ENCODE measurements at places on chromosomes 2 and 18. TPM values are rescaled to one million over a fixed set of nuclear protein-coding genes. Genes with fewer than 3 reads are reported as not detected.

The TCF23 gene
- not detected for total RNA-seq

The ATP8B1 gene
- total RNA-seq: 21.7 TPM

The IL1RN gene
- total RNA-seq: 20.5 TPM

The NEU2 gene
- total RNA-seq: 0.33 TPM

The CAPN14 gene
- 0.12 TPM for total RNA-seq

The KCNG2 gene
- not detected for total RNA-seq

The KCNJ13 gene
- total RNA-seq: 2.9 TPM

The AAMP gene
- 97.8 TPM for total RNA-seq

The FSHR gene
- not detected for total RNA-seq

The DLGAP1 gene
- total RNA-seq: 3.7 TPM

The HSBP1L1 gene
- total RNA-seq: 25.0 TPM

- H3K27me3 ChIP-seq: peaks cover 5% of the 10 kb centered on the region
- no peaks in the 10 kb centered on the region for H3K36me3 ChIP-seq
- no peak for DNase-seq
- H3K27ac ChIP-seq: no peak overlapping the region
These were observed 97.2 kb downstream of the TDRD15 start for GRCh38 chr2:21220930-21221329.

- no peak overlapping the region for H3K27ac ChIP-seq
- no peaks in the 10 kb centered on the region for H3K27me3 ChIP-seq
- H3K4me3 ChIP-seq: no peak overlapping the region
- H3K4me1 ChIP-seq: peaks cover 2% of the 10 kb centered on the region
These were observed 92.4 kb downstream of the GBX2 start for GRCh38 chr2:236075802-236076201.

- peaks cover 22% of the 10 kb centered on the region for H3K4me1 ChIP-seq
- no peak for DNase-seq
- peak overlapping the region; percentile 96 for H3K4me3 ChIP-seq
- H3K36me3 ChIP-seq: peaks cover 18% of the 10 kb centered on the region
These were observed 2.0 kb downstream of the WDR35 start for GRCh38 chr2:19987936-19988335.

DNA sequence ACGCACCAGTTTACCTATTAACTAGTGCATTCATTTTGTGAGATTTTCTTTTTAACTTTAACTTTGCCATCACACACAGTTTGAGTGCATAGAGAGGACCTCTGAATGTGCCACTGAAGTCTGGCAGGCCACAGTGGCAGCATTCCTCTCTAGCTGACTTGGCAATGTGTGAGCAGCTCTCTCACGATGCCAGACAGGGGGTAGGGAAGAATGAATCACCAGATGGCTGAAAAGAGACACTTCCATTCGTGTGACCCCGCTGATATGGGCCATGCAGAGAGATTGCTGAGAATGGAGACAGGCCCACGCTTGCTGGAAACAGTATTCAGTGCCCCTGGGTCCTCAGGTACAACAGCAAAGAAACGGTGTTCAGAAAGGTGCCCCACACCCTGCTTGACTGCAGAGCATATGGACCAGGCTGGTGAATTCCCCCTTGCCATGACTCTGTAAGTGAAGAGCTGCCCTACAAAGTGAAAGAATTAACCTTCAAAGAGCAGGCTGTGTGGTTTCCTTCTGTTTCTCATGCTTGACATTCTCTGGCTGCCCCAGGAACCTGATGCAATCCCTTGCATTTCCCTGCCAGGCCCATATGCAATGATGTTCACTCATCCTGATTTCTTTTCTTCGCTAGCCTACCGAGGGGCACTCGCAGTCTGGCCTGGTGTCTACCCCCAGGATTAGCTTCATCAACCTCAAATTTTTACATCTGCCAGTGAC, 236.1 kb downstream of the CDH20 start:
- DNase-seq: no peak
- H3K4me1 ChIP-seq: no peaks in the 10 kb centered on the region
- no peaks in the 10 kb centered on the region for H3K36me3 ChIP-seq
- H3K27ac ChIP-seq: no peak overlapping the region
- no peaks in the 10 kb centered on the region for H3K27me3 ChIP-seq

DNA sequence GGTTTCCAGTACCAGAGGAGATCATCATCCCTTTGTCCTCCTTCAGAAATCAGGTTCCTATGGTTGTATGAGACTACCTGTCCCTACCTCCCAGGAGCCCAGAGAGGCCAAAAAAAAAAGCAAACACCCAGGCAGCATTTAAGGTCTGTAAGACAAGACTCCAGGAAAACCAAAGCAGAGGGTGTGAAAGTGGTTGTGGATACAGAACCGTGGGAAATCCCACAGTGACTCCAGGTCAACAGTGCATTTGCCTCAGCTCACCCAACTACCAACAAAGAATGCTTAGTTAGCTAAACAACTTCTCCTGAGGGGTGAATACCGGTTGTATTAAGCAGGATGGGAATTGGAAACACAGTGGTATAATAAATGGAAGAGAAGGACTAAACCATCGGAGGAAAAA, 83.6 kb downstream of the LBH start:
- H3K4me1 ChIP-seq: peaks cover 5% of the 10 kb centered on the region
- no peaks in the 10 kb centered on the region for H3K36me3 ChIP-seq
- no peak overlapping the region for H3K27ac ChIP-seq
- H3K4me3 ChIP-seq: no peak overlapping the region

DNA sequence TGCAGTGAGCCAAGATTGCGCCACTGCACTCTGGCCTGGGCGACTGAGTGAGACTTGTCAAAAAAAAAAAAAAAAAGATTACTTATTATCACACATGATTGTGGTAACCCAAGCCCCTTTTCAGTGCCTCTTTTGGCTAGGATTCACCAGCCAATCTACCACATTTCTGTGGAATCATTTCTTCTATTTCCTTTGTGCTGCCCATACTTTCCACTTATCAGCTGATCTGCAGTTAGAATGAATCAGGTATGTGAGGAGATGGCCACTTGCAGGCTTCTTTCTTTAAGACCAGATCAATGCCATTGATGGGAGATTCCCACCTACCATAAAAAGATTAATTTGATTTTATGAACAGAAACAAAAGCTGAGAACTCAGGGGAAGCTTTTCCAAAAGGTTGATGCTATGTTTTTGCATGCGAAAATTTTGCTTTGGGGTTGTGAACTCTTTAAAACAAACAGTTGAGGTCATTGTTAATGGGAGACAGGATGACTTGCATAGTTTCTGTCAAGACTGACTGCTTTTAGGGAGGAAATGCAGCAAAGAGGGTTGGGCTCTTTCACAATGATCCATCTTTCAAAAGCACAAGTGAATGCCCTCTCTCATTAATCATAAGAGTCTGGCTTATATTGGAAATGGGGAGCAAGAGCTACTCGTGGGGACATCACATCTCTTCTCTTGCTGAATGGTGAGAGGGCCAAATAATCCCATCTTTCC, 66.9 kb upstream of the CYP26B1 start:
- no peak for DNase-seq
- H3K27me3 ChIP-seq: no peaks in the 10 kb centered on the region
- H3K36me3 ChIP-seq: peaks cover 5% of the 10 kb centered on the region
- H3K4me3 ChIP-seq: peak overlapping the region; percentile 5
- peaks cover 26% of the 10 kb centered on the region for H3K4me1 ChIP-seq

DNA sequence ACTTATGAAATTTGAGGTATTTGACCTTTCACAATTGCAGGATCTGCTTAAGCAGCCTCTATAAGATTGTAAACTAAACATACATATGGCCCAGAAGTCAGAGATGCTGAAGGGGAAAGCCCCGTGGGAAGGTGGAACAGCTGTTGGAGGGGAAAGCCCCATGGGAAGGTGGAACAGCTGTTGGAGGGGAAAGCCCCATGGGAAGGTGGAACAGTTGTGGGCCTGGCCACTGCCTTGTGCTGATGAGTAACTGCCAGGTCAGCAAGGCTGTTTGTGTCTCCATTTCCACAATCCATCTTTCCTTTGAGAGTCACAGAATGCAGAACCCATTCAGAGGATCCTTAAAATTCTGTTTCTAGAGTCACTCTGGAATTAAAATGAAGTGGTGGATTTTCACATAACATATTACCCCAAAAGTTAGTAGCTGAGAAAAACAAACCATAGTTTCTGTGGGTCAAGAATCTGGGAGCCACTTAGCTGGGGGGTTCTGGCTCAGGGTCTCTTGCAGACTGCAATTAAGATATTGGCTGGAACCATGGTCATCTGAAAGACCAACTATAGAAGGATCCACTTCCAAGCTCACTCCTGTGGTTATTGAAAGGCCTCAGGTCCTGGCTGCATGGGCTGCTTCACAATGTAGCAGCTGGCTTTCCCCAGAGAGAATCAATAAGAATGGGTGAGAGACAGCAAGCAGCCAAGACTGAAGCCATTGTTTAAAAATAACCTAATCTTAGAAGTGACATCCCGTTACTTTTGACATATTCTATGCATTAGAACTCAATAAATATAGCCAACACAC, 86.6 kb upstream of the CAVIN2 start:
- DNase-seq: no peak
- no peaks in the 10 kb centered on the region for H3K36me3 ChIP-seq
- no peak overlapping the region for H3K4me3 ChIP-seq

- H3K27me3 ChIP-seq: no peaks in the 10 kb centered on the region
- no peaks in the 10 kb centered on the region for H3K36me3 ChIP-seq
- DNase-seq: no peak
- H3K27ac ChIP-seq: no peak overlapping the region
- peaks cover 13% of the 10 kb centered on the region for H3K4me1 ChIP-seq
These were observed 722 bp downstream of the ACSL3 start for GRCh38 chr2:222861411-222862105.

DNA sequence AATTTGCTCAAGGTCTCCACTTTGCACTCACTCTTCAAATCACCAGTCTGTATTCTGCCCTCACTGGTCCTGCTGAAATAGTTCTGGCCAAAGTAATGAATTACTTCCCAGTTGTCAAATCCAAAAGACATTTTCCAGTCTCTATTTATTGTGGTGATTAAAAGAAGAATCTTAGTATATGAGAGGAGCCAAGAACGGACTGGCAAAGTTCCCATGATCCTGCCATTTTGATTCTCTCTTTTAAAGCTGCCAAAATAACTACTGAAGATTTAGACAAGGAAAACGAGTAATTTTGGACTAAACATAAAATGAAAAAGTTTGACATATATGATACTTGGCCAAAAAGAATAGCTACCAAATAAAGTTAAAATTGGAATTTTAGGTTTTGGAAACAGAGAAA, 12.0 kb downstream of the THSD7B start:
- H3K4me1 ChIP-seq: no peaks in the 10 kb centered on the region
- H3K36me3 ChIP-seq: no peaks in the 10 kb centered on the region
- no peak overlapping the region for H3K27ac ChIP-seq
- H3K4me3 ChIP-seq: no peak overlapping the region

DNA sequence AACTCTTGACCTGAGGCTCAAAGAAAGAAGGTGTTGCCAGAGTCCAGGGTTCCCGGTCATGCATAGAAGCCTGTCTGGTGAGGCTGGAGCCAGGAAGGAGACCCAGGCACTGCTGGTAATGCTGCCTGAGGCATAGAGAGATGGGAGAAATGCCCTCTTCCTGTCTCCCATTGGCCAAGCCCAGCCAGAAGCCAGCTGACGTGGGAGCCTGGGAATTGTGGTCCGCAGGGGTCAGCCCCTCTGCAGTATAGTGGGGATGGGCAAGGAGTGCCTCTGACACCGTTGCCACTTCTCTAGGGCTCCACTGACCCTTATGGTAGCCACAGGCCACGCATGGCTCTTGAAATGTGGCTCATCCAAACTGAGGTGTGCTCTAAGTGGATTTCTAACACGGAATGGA, 95.7 kb downstream of the CTIF start:
- no peak overlapping the region for H3K4me3 ChIP-seq
- DNase-seq: no peak
- peaks cover 18% of the 10 kb centered on the region for H3K36me3 ChIP-seq
- H3K27ac ChIP-seq: no peak overlapping the region

- peaks cover 25% of the 10 kb centered on the region for H3K4me1 ChIP-seq
- H3K27me3 ChIP-seq: no peaks in the 10 kb centered on the region
- no peak for DNase-seq
- H3K36me3 ChIP-seq: no peaks in the 10 kb centered on the region
- peak overlapping the region; percentile 68 for H3K27ac ChIP-seq
These were observed 695 bp upstream of the BIRC6 start for GRCh38 chr2:32355976-32356680.

- H3K4me3 ChIP-seq: no peak overlapping the region
- H3K27ac ChIP-seq: no peak overlapping the region
- no peaks in the 10 kb centered on the region for H3K36me3 ChIP-seq
- H3K27me3 ChIP-seq: peaks cover 12% of the 10 kb centered on the region
These were observed 367.6 kb downstream of the EIPR1 start for GRCh38 chr2:3010001-3010400.

- H3K36me3 ChIP-seq: no peaks in the 10 kb centered on the region
- H3K27me3 ChIP-seq: peaks cover 10% of the 10 kb centered on the region
- H3K4me1 ChIP-seq: peaks cover 10% of the 10 kb centered on the region
- H3K27ac ChIP-seq: no peak overlapping the region
- H3K4me3 ChIP-seq: no peak overlapping the region
These were observed 286.2 kb upstream of the ACVR2A start for GRCh38 chr2:147558620-147559019.

- no peaks in the 10 kb centered on the region for H3K27me3 ChIP-seq
- H3K4me3 ChIP-seq: no peak overlapping the region
- H3K4me1 ChIP-seq: no peaks in the 10 kb centered on the region
- no peak for DNase-seq
- peaks cover 43% of the 10 kb centered on the region for H3K36me3 ChIP-seq
- H3K27ac ChIP-seq: no peak overlapping the region
These were observed 39.4 kb upstream of the RBM44 start for GRCh38 chr2:237759176-237759575.

DNA sequence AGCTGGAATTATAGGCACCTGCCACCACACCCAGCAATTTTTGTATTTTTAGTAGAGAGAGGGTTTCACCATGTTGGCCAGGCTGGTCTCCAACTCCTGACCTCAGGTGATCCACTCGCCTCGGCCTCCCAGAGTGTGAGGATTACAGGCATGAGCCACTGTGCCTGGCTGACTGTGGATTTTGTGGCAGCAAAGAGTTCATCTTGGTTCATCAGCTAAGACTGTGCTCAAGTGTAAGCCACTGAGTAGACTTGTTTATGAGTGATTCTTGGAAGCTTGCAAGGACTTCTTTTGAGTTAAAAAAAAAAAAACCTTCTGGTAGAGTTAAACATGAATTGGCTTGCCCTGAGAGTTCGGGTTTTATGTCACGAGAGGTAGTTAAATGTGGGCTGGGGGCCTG, 34.7 kb downstream of the CD8B start:
- no peak for DNase-seq
- peaks cover 10% of the 10 kb centered on the region for H3K4me1 ChIP-seq
- no peaks in the 10 kb centered on the region for H3K36me3 ChIP-seq
- no peak overlapping the region for H3K4me3 ChIP-seq
- no peak overlapping the region for H3K27ac ChIP-seq

GRCh38 chr18:63783394-63783793, 8.2 kb downstream of the SERPINB7 start:
- no peaks in the 10 kb centered on the region for H3K27me3 ChIP-seq
- H3K27ac ChIP-seq: no peak overlapping the region
- no peak overlapping the region for H3K4me3 ChIP-seq
- peaks cover 6% of the 10 kb centered on the region for H3K4me1 ChIP-seq
